Mucosa of descending colon (tissue), 3 donors: ENCODE measurements at places on chromosomes 2 and 18. TPM values are rescaled to one million over a fixed set of nuclear protein-coding genes. Genes with fewer than 3 reads are reported as not detected.

- DNase-seq: no peak
Observed at GRCh38 chr18:36191286-36191685, 4.0 kb downstream of the MOCOS start.

DNA sequence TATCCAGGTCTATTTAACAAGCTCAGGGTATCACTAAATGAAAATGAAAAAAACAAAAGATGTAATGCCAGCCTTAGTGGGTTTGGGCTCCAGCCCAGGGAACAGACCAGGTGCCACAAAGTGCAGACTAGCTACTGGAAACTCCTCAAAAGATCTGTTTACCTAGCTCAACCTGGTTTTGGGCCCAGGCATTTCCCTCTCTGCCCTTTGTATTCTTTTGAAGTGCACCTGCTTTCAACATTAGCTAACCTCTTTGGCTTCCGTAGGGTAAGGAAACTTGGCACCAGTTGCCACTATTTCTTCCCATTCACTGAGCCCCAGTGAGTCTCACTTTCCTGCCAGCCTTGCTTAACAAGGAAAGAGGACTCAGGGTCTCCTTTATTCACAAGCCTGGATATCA, 123.6 kb upstream of the CDCA7 start:
- DNase-seq: no peak

DNA sequence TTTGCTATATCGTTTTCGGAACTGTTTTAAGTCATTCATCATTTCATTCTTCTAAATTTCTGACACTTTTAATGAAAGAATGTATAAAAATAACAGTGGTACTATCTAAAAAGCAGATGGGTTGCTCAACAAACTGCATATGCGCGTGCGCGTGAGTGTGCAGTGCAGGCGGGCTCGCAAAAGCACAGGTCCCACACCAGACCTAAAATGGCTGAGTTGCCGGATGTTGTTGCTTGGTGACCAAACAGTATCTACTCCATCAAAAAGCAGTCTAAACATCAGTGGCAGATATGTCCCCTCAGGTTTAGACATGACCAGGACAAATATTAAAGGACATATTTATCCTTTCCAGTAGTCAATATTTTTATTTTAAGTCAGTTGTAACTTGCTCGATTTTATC, 5.1 kb downstream of the NOL4 start:
- DNase-seq: peak; percentile 28

DNA sequence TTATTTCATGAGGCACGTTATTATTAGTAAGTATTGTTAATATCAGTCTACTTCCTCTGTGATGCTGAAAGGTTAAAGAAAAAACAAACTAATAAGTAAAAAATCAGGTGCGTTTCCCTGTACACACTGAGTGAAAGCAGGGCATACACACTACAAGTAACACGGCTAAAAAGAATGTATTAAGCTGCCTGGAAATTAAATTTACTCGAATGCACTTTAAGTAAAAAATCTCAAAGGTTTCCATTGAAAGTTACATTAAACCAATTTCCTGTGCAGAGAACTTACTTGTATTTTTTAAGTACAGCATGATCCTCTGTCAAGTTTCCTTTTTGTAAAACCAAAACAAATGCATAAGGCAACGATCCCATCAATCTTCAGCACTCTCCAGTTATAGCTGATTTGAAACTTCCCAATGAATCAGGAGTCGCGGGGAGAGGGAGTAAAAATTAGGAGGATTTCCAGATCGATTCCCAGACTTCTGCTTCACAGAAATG, 633 bp downstream of the BCL2 start:
- no peak for DNase-seq

DNA sequence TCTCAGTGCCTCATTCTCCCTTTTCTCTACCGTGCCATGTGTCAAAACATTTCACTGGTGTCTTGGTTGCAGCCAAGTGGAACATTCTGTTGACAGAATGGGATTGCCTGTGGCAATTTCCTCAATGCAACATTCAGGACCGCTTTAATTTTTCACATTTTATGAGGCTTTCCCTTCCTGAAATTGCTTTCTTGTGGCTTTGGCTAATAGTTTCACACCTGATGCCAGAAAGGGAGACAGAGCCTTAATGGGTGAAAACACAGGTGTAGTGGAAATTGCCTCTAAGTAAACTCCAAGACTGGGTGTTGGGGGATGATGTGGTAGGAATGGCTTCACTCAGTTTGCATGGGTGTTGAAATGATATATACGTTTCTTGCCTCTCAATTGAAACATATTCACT, 278.3 kb downstream of the TSN start:
- no peak for DNase-seq

GRCh38 chr2:117994729-117995128, 19.1 kb downstream of the CCDC93 start:
- DNase-seq: no peak

GRCh38 chr2:86175828-86176227, 19.4 kb downstream of the IMMT start:
- no peak for DNase-seq

DNA sequence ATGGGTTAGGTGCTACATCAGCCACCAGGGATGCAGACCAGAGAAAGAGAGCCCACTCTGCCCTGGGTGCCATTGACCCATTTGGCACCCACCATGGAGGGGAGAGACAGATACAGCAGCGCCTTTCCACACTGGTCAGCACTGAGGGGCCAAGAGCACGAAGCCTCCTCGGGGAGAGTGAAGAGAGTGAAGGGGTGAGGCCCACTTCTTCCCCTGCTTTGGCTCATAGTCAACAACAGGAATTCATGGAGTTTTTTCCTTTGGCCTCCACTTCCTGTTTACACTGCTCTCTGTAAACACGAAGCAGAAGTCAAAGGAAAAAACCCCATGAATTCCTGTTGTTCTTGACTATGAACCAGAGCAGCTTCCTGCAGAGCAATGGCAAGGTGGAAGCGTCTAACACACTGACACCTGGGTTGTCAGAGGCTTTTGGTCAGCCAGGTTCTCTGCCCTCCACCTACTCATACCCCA, 80.0 kb downstream of the CCDC93 start:
- DNase-seq: no peak

DNA sequence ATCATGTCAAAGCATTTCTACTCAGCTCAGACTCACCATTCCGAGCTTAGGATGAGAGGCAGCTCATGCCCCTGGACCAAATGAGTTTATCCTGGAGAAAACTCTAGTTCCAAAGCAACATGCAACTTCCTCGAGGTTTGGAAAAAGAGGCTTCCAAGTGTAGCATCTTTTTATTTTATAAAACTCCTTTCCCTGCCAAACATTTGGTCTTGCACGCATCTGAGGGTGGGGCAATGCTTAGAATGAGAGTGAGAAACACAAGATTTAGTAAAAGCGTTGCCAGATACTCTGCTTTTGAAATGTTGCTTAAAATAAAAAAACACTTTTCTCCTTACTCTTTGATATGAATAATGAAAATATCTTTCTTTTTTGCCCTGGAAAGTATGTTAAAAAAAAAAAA, 151.5 kb downstream of the NCKAP5 start:
- DNase-seq: no peak

GRCh38 chr18:21300908-21301200, 58.8 kb downstream of the GREB1L start:
- no peak for DNase-seq

UGT1A8 gene
- 7.4 TPM for total RNA-seq

LOXHD1 gene
- not detected for total RNA-seq

FOXI3 gene
- not detected for total RNA-seq
